Lung (tissue), 17 donors: ENCODE measurements at places on chromosomes 16 and 17. TPM values are rescaled to one million over a fixed set of nuclear protein-coding genes. Genes with fewer than 3 reads are reported as not detected.

DNA sequence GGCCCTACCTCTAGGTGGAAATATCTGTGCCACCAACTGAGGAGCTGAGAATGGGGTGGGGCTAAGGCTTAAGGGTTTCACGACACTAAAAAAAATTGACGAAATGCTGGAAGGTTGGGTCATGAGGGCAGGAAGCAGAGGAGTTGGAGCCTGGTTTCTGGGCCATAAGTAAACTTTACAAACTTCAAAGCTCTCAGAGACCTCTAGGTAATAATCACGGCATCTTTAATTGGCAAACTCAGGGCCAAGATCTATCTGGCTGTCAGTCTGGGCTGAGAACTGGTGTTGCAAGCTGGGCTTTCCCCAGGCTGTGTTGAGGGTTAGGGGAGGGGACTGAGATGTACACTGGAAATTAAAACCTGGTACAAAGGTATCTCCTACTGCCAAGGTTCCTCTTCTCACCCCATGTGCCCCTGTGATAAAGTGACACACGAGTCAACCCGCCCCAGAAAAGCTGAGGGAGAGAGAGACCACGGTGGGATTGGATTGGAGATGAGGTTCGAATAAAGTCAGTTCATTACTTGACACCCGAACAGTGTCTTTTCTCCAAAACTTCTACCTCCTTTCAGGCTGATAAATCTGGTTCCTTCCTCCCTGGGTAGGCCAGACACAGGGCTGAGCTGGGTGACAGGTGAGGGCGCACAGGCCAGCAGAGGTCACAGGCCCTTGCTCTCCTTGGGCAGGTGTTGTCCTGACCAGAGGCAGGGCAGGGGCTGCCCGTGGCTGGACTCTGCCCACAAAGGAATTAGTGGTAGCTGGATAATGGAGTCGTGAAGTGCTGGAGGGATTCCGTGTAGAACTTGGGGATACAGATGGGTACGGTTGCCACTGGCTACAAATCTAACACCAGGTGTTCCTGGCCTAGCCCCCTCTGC is 4.0 kb upstream of the ZNF768 start:
- H3K4me3 ChIP-seq = no peak overlapping the region
- H3K4me1 ChIP-seq = peaks cover 7% of the 10 kb centered on the region
- no peak for DNase-seq
- no peaks in the 10 kb centered on the region for H3K36me3 ChIP-seq

The CCL7 gene
- polyA plus RNA-seq = 1.0 TPM

The TEDC2 gene
- polyA plus RNA-seq = 2.9 TPM

DNA sequence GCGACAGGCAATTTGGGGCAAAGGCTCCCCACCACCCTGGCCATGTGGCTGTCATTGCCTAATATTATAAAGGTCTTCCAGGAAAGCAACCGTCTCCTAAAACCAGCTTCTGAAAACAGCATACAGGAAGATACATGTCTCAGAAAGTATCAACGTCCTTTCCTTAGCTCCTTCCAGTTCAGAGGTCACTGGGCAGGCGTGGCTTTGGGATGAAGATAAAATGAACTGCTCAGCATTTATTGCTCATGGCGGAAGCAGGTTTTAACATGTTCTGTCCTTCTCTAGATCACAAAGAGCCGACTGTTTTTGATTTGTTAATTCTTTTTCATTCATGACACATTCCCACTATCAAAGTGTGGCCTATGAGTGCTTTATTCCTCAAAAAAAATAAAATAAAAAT is 8.0 kb downstream of the CFAP20 start:
- no peak overlapping the region for H3K27ac ChIP-seq
- DNase-seq = no peak
- no peaks in the 10 kb centered on the region for H3K27me3 ChIP-seq
- H3K36me3 ChIP-seq = peaks cover 8% of the 10 kb centered on the region
- H3K4me1 ChIP-seq = peaks cover 54% of the 10 kb centered on the region

GRCh38 chr17:71446645-71447437 is 674.0 kb upstream of the SOX9 start:
- H3K4me1 ChIP-seq = no peaks in the 10 kb centered on the region
- no peak overlapping the region for H3K27ac ChIP-seq
- no peaks in the 10 kb centered on the region for H3K36me3 ChIP-seq
- no peak for DNase-seq
- no peak overlapping the region for H3K4me3 ChIP-seq

- no peak overlapping the region for H3K27ac ChIP-seq
- H3K4me3 ChIP-seq = no peak overlapping the region
- peaks cover 9% of the 10 kb centered on the region for H3K4me1 ChIP-seq
- DNase-seq = no peak
- H3K36me3 ChIP-seq = no peaks in the 10 kb centered on the region
Measured at GRCh38 chr17:48530208-48530886, 464 bp downstream of the HOXB1 start.

DNA sequence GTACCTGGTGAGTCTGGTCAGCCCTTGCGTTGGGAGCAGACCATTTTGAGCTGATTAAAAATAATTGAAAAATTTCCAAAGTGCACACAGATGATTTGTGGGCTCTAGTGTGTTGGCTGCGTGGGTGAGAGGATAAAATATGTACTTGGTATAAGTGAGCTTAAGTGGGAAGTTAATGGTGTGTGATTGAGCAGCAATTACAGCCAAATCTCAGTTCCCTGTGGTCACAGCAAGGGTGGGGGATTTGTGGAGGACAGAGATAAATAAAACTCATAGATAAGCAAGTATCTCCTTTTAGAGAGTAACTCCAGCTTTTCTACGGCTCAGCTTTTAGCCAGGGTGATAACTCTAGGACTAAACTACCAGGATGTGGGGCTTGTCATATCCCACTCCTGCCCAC is 390.4 kb downstream of the UTP18 start:
- H3K36me3 ChIP-seq = no peaks in the 10 kb centered on the region
- H3K4me3 ChIP-seq = no peak overlapping the region
- H3K27me3 ChIP-seq = no peaks in the 10 kb centered on the region
- no peaks in the 10 kb centered on the region for H3K4me1 ChIP-seq
- DNase-seq = no peak

DNA sequence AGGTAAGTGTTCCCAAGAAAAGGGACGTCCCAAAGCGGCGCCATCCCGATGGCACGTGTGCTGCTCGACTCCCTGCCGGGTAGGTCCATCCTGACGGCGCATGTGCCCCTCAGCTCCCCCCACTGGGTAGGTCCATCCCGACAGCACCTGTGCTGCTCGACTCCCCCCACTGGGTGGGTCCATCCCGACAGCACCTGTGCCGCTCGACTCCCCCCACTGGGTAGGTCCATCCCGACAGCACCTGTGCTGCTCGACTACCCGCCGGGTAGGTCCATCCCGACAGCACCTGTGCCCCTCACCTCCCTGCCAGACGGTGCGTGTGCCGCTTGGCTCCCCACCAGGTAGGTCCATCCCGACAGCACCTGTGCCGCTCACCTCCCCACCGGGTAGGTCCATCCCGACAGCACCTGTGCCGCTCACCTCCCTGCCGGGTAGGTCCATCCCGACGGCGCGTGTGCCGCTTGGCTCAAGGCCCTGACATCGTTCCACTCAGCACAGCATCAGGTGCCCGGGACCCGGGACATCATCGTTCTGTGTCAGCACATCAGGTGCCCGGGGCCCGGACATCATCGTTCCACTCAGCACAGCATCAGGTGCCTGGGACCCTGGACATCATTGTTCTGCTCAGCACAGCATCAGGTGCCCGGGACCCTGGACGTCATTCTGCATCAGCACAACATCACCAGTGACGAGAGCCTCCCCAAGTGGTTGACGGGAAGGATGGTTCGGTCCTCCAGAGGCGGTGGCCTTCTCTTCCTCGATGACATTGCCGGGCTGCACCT is 5.7 kb upstream of the FN3K start:
- H3K4me1 ChIP-seq = no peaks in the 10 kb centered on the region
- no peak for DNase-seq
- peaks cover 20% of the 10 kb centered on the region for H3K36me3 ChIP-seq
- no peak overlapping the region for H3K27ac ChIP-seq

DNA sequence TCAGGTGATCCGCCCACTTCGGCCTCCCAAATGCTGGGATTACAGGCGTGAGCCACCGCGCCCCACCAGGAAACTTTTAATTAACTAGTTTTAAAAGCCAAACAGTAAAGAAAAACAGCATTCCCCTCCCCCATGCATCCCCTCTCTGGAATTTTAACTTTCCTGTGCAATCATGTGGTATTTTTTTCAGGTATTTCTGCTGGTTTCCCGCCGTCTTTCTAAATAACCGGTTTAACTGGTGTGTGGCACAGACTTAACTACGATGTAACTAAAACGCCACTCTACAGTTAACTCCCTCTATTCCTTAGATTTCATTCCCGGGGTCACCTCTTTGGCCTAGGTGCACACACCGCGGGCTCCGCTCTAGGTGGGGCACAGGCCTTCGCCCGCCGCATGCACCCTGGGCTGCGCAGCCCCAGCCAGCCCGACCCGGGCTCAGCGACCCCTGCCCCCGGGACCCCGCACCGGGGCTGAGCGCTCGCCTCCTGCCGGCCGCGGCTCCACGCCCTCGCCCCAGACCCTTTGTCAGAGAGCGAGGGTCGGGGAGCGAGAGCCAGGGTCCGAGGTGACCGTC is 15.1 kb upstream of the UTP6 start:
- no peak overlapping the region for H3K27ac ChIP-seq
- DNase-seq = peak; percentile 6
- no peak overlapping the region for H3K4me3 ChIP-seq
- peaks cover 12% of the 10 kb centered on the region for H3K27me3 ChIP-seq

- no peaks in the 10 kb centered on the region for H3K27me3 ChIP-seq
- H3K4me3 ChIP-seq = no peak overlapping the region
- no peaks in the 10 kb centered on the region for H3K36me3 ChIP-seq
Measured at GRCh38 chr16:56918467-56919012, 13.4 kb upstream of the HERPUD1 start.

The LITAFD gene
- not detected for polyA plus RNA-seq

DNA sequence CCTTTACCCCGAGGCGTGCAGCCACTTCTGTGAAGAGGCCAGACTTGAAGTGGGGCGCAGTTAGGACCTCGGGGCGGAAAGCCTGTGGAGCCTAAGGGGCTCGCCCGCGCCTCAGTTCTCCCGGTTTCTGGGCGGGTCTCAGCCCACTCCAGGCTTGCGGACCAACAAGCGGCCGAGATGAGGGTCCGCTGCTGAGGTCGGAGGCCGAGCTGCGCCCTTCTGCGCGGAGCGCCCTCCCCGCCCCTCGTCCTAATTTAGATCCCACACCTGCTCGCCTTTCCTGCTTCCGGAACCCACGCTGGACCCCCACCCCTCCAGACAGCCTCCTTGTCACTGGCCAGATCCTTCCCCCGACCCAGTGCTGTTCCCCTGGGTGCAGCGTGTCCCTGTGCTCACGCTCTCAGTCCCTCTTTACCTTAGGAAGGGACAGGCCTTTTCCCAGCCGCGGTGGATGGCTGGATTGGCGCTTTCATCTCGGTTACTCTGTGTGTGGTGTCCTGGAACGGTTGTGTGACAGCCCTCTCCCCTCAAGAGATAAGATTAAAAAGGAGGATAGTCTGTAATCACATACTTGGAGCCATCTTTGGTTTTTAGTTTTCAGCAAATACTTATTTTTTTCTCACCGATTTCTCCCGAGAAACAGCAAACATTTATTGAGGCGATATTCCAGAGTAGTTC is 933 bp upstream of the ATXN7L3 start:
- DNase-seq = no peak
- H3K27ac ChIP-seq = peak overlapping the region; percentile 97
- peak overlapping the region; percentile 55 for H3K4me3 ChIP-seq
- H3K27me3 ChIP-seq = no peaks in the 10 kb centered on the region
- H3K36me3 ChIP-seq = peaks cover 3% of the 10 kb centered on the region

- DNase-seq = peak; percentile 79
- H3K4me1 ChIP-seq = no peaks in the 10 kb centered on the region
- no peak overlapping the region for H3K4me3 ChIP-seq
- H3K36me3 ChIP-seq = no peaks in the 10 kb centered on the region
- no peaks in the 10 kb centered on the region for H3K27me3 ChIP-seq
Measured at GRCh38 chr17:4420692-4421131, 13.0 kb upstream of the SPNS3 start.

DNA sequence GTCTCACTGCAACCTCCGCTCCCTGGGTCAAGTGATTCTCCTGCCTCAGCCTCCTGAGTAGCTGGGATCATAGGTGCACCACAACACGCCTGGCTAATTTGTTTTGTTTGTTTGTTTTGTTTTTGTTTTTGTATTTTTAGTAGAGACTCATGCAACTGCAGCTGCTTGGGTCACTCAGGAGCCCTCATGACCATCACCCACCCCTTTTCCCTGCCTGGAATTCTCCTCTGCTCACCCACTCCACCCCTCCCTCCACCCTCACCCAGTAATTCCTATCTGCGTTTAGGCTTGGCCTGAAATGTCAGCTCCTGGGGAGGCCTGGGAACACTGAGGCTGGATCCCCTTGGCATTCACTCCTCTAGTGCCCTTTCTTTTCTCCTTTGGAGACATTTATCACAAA is 25.5 kb downstream of the TMEM92 start:
- no peaks in the 10 kb centered on the region for H3K36me3 ChIP-seq
- no peaks in the 10 kb centered on the region for H3K4me1 ChIP-seq
- no peak overlapping the region for H3K27ac ChIP-seq
- H3K27me3 ChIP-seq = no peaks in the 10 kb centered on the region
- H3K4me3 ChIP-seq = no peak overlapping the region
- no peak for DNase-seq

The ODAD4 gene
- polyA plus RNA-seq = 5.4 TPM

The CACNA1H gene
- polyA plus RNA-seq = 6.3 TPM

The MARVELD3 gene
- 7.5 TPM for polyA plus RNA-seq

DNA sequence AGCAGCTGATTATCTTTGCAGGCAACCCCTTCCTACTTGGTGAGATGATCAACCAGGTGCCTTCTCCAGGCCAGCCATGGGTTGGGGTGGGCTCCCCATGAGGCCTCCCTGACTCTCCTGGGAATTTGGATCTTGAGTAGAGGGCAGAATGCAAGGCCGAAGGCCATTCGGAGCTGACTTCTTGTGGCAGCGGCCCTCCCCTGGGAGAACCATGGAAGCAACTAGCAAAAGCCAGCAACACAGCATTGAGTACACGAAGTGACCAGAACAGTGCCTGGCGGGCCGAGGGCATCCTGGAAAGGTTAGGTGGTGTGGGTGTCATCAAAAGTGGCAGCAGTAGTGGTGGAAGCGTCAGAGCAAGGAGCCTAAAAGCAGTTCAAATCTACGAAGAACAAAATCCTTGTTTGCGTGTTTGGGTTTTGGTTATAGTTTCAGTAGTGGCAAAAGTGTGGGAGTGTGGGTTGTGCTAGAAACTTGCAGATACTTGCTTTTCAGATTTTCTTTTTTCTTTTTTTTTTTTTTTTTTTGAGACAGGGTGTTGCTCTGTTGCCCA is 2.0 kb upstream of the ALDH3A1 start:
- H3K27me3 ChIP-seq = no peaks in the 10 kb centered on the region
- H3K27ac ChIP-seq = no peak overlapping the region
- no peak for DNase-seq
- no peak overlapping the region for H3K4me3 ChIP-seq

DNA sequence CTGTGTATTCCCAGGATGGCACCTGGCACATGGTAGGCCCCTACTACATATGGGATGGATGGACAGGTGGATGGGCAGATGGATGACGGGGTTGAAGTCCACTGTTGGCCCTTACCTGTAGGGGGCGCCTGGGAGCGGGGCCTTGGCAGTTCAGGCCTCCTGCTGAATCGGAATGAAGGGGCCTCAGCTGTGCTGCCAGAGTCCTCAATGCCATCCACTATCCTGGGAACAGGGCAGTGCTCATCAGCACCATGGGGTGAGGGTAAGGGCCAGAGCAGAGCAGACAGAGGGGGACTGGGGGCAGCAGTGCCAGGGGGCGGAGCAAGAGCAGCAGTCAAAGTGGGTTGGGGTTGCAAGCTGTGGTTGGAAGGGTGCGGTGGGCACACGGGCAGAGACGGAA is 8.3 kb upstream of the RAB5C start:
- DNase-seq = no peak
- H3K4me1 ChIP-seq = peaks cover 16% of the 10 kb centered on the region
- no peak overlapping the region for H3K4me3 ChIP-seq
- H3K36me3 ChIP-seq = no peaks in the 10 kb centered on the region
- no peaks in the 10 kb centered on the region for H3K27me3 ChIP-seq
